ENCODE measurements at places on chromosomes 5 and 9.

DNA sequence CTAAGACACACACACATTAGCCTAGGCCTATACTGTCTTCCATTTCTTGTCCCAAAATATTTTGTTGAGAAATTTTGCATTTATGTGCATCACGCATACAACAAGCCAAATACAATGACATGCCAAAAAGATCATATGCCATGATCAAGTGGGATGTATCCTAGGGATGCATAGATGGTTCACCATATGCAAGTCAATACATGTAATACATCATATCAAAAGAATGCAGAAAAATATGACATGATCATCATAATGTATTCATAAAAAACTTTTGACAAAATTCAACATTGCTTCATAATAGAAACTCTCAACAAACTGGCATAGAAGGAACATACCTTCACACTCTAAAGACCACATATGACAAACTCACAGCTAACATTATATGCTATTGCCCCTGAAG, 5.8 kb upstream of the FAM81B start:
- DNase-seq: no peak

DNA sequence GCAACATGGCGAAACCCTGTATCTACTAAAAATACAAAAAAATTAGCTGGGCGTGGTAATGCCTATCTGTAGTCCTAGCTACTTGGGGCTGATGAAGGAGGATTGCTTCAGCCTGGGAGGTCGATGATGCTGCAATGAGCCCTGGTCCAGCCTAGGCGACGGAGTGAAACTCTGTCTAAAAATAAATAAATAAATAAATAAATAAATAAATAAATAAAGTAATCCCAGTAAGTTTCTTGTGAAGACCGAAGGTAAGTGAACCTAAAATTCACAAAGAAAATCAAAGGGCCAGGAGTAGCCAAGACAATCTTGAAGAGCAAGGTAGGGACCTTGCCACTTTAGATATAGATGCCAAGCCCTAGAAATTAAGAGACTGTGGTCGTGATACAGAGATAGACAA, 68.1 kb upstream of the DHFR start:
- DNase-seq: no peak

- no peak for DNase-seq
Observed at GRCh38 chr5:175689147-175689991, 31.5 kb downstream of the HRH2 start.

DNA sequence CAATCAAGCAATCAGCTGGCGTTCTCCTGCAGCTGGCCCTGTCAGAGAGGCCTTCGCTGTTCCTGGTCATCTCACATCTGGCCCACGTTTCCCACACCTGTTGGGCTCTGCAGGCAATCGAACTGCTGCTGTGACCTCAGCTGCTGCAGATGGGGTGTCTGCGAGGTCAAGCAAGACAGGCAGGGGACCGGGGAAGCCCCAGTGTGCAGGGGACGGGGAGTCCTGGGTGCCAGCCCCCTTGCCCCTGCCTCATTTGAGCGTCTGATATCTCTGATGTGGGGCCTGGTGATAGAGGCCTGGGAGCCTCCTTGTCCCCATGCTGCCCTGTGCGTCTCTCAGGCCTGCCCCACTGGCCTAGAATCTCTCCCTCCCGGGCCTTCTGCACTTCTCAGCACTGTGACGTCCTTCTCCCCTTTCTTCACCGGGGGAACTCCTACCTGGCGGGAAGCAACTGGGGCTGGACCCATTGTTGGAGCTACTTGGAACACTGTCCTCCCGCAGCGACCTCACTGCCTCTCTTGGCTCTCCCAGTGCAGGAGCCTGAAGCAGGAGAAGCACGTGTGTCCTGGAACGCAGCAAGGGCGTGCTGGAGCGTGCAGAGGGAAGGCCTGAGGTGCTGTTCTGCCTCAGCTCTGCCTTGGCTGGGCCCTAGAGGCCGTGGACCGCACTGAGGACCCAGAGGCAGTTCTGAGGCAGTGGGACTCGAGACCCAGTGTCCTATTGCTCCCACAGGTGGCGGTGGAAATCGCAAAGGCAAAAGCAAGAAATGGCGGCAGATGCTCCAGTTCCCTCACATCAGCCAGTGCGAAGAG, 3.9 kb downstream of the GRK6 start:
- DNase-seq: no peak

GRCh38 chr5:61673007-61673735, 341.1 kb downstream of the ZSWIM6 start:
- no peak for DNase-seq

DNA sequence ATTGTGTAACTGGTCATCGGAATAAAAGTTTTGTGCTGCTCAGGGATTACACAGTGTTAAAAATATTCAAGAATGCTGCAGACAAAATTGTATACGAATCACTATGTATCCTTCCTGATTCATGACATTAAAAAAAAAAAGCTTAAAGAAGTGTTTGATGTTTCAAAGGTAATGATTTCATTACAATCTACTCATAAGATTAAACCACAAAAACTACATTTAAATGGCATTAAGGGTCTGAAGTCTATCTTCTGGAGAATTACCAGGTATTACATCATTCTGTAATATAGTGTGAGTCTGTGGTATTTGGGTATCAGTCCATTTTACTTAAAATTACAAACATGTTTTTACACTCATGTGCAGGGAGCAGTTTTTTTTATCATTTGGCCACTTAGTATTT, 324.4 kb downstream of the NDUFS4 start:
- DNase-seq: no peak

- DNase-seq: no peak
Observed at GRCh38 chr5:126115059-126115629, 308.1 kb upstream of the GRAMD2B start.

GRCh38 chr9:134945509-134946275, 28.0 kb upstream of the FCN1 start:
- DNase-seq: no peak

- DNase-seq: no peak
Observed at GRCh38 chr5:124419531-124419930, 326.9 kb downstream of the ZNF608 start.

DNA sequence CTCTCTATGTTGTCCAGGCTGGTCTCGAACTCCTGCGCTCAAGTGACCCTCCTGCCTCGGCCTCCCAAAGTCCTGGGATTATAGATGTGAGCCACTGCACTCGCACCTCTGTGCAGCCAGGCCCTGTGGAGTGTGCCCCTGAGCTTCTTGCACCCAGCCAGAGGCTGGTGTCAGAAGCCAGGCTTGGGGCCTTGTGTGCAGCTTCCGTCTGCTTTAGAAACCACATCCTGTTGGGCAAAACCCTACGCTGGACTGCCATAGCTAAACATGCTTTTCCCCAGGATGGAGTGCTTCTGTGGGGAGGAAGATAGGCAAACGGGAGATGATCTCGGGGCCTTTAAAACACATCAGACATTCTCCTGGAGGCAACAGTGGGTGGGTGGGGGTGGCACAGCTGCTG, 40.1 kb downstream of the PRRT1B start:
- no peak for DNase-seq

GRCh38 chr9:13110766-13111417, 168.6 kb downstream of the MPDZ start:
- DNase-seq: no peak

DNA sequence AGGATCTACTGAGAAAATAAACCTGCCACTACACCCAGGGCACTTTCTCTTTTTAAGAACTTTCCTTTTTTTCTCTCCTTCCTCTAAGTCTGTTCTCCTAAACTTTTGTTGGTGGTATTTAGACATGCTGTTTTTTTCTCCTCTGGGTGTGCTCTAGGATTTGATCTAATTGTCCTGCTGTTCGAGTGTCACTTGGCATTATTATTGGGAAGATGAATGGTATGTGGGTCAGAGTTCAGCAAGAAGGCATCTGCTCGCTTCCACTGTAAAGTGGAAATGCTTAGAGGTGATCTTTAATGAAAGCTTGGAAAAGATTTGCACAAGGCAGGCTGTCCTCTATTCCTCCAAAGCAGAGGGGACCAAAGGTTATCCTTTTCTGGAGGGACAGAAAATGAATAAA, 1.3 kb upstream of the PLPPR1 start:
- no peak for DNase-seq
